ENCODE measurements at places on chromosomes 2 and 18. TPM values are rescaled to one million over a fixed set of nuclear protein-coding genes. Genes with fewer than 3 reads are reported as not detected.

Gene SP5
- not detected for total RNA-seq

Gene TDRD15
- not detected for total RNA-seq

Gene FAP
- total RNA-seq: 12.8 TPM

Gene CHAC2
- 5.3 TPM for total RNA-seq

Gene KIAA2012
- total RNA-seq: not detected

Gene PROKR1
- total RNA-seq: not detected

Gene RND3
- 53.6 TPM for total RNA-seq

Gene SP140
- total RNA-seq: not detected

Gene CCL20
- 0.65 TPM for total RNA-seq

Gene ASXL3
- total RNA-seq: not detected

All from cardiac atrium fibroblast (primary cell).